Stimulated activated CD4-positive, alpha-beta T cell treated with anti-CD3 and anti-CD28 coated beads, TNF-alpha, amount 100 ng/mL, for 1 hour (primary cell): ENCODE measurements at places on chromosomes 6 and 20.

GRCh38 chr6:127342296-127342945, 988 bp downstream of the ECHDC1 start:
- no peak for DNase-seq

DNA sequence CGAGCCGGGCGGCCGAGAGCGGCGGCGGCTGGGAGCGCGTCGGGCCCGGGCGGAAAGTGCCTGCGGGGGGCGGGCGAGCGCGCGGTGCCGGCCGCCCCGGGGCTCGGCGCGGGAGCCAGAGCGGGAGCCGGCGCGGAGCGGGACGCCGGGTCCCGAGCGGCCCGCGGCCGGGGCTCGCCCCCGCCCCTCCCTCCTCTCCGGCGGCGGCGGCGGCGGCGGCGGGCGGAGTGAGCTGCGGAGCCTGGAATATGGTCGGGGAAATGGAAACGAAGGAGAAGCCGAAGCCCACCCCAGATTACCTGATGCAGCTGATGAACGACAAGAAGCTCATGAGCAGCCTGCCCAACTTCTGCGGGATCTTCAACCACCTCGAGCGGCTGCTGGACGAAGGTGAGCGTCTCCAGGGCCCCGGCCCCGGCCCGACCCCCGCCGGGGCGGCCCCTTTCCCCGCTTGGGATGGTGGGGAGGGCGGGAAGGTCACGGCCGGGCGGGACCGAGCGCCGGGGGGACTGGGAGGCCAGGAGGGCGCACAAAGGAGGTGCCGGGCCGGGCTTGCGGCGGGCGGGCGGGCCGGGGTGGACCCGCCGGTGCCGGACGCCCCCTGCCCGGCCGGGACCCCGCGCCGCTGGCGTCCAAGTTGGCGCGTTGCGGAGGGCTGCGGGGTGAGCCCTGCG, 565 bp downstream of the QKI start:
- DNase-seq, result no peak

DNA sequence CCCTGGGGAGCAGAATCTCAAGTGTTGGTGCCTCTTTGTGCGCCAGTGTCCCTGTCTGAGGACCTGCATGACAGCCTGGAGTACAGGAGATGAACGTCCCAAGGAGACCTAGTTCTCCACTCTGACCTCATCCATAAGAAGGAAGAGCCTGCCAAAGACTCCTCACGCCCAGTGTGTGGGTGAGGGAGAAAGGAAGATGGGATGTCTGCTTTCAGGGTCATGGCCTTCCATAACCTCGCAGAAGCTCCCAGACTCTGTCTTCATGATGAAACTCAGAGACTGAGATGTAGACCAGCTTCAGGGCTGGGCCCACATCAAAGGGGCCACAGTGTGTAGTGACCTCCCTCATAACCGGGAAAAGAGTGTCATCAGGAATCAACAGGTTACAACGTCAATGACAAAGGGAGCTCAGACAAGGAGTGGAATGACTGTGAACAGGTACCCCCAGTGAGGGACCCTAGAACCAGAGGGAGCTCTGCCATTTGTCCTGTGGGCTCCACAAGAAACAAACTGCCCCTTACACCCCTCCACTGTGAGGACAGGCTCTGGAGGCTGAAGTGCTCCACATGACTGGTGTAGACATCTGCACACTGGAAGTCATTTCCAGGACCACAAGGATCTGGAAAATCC, 8.1 kb downstream of the HLA-DQB1 start:
- no peak for DNase-seq

DNA sequence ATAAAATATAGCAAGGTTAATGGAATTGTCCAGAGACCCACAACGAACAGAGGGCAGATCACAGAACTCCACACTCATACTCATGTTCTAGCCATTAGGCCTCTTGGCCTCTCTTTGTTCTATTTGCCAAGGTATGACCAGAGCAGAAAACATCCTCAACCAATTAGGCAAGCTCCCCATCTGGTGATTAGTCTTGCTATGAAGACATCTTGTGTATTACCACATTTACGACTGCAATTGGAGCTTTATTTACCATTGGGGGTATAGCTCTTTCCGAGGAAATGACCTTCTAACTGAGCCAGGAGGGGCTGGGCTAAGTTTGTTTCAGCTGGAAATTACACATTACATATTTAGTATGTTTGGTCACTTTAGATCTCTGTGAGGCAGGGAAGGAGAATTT, 593.9 kb downstream of the CD109 start:
- DNase-seq, result no peak

DNA sequence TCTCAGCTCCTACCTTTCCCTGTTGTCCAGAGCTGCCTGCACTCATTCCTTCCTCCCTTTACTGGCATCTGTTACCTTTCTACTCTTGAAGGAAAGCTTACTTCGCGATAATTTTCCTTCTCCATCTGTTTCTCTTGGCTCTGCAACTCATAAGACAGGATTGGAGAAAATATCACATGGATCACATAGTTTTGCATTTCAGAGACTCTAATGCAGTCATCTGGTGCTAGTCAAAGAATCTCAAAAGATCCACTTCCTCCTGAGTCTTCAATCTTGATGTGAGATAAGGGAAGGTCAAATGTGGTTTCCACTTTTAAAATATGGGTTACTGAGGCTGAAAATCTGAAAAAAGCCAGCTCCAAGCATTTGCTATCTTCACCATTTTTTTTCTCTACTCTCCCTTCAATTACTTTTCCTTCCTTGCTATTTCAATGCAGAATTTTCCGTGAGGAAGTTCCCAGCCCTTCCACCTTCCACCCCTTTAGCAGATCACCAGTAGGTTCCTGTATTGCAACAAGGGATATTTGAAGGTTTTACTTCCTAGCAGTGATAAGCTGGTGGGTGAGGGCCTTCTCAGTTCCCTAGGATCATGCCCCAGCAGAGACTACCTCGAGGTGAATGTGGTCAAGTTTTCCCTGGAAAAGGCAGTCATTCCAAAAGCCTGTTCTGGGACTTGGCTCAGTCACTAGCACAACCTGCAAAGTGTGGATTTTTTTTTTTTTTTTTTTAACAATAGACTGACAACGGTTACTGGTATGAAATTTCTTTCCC, 62.8 kb upstream of the LRRC1 start:
- DNase-seq, result no peak

DNA sequence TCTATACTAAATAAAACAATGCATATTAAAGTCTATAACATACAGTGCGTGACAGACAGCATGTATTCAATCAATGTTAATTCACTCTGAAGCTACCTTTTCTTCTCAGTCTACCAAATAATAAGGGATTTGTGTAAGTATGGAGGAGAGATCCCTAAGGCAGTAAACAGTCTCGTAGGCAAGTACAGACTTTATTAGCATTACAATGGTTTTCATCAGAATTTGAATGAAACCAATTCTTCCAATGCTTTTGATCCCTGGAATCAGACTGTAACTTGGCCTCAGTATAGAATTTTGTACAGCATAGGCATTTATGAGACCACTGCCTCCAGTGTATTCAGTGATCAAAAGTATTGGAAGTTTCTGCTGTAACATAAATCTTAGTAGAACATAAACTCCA, 19.5 kb downstream of the LYRM4 start:
- DNase-seq, result no peak

DNA sequence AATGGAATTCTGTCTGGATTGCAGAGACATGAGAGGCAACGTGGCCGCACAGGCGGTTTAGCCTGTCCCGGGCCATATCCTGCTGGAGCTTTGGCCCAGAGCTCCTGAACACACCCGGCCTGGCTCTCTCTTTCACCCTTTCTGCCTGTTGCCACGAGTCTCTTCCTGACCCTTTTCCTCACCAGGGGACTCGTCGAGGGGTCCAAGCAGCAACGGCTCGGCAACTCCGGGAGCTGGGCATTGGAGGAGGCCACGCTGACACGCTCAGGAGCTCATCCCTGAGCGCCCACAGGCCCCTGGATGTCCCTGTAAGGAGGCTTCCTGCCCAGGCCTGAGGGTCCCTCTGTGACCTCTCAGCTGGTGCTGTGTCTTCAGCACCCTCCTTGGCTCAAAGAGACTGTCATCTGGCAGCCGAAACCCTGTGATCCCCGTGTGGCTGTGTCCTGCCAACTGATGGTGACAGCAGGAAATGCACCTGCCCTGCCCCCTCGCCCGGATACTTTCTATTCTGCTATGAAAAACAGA, 103.8 kb downstream of the RNASET2 start:
- DNase-seq, result no peak
